Activated CD8-positive, alpha-beta T cell treated with anti-CD3 and anti-CD28 coated beads, Interleukin-2, amount 10 ng/mL, durations not matched to agents 7 days and 5 days (primary cell): ENCODE measurements at places on chromosomes 4 and X. TPM values are rescaled to one million over a fixed set of nuclear protein-coding genes. Genes with fewer than 3 reads are reported as not detected.

Gene CDX4
- not detected for total RNA-seq

Gene TASL
- total RNA-seq: 3.1 TPM

DNA sequence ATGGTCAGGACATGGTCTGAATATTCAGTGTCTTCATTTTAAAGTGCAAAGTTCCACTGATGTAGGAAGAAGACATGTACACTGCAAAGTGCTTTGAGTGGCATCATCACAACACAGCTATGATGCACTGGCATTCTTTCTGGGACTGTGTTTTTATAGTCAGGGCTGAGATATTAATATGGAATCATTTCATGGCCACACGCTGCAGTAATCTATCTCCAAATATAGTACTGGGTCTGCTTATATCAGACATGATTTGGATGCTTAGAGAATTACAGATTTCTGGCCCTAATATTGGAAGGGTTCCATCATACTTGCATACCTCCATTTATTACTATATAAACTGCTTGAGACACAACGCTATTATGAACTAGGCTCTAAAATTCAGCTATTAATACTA lies 1170.9 kb downstream of the NLGN4X start:
- DNase-seq: no peak
- H3K4me1 ChIP-seq: no peaks in the 10 kb centered on the region
- no peaks in the 10 kb centered on the region for H3K27me3 ChIP-seq
- no peak overlapping the region for H3K4me3 ChIP-seq
- no peaks in the 10 kb centered on the region for H3K36me3 ChIP-seq
- H3K27ac ChIP-seq: no peak overlapping the region

- DNase-seq: no peak
- H3K4me1 ChIP-seq: no peaks in the 10 kb centered on the region
- no peaks in the 10 kb centered on the region for H3K36me3 ChIP-seq
- no peak overlapping the region for H3K4me3 ChIP-seq
- no peaks in the 10 kb centered on the region for H3K27me3 ChIP-seq
These were observed 493.0 kb upstream of the FAM241A start for GRCh38 chr4:111652236-111652635.

- no peak overlapping the region for H3K4me3 ChIP-seq
- DNase-seq: no peak
- H3K27ac ChIP-seq: no peak overlapping the region
- peaks cover 2% of the 10 kb centered on the region for H3K4me1 ChIP-seq
- no peaks in the 10 kb centered on the region for H3K36me3 ChIP-seq
- H3K27me3 ChIP-seq: no peaks in the 10 kb centered on the region
These were observed 678 bp downstream of the DNAAF6 start for GRCh38 chrX:107207089-107207488.

Gene PCDH11X
- not detected for total RNA-seq

Gene EREG
- not detected for total RNA-seq

Gene FHIP1A
- total RNA-seq: not detected

- H3K36me3 ChIP-seq: no peaks in the 10 kb centered on the region
- H3K27me3 ChIP-seq: peaks cover 3% of the 10 kb centered on the region
- no peaks in the 10 kb centered on the region for H3K4me1 ChIP-seq
- no peak overlapping the region for H3K27ac ChIP-seq
- DNase-seq: no peak
- H3K4me3 ChIP-seq: no peak overlapping the region
These were observed 50.3 kb downstream of the SSX3 start for GRCh38 chrX:48306175-48306574.

Gene PCDH19
- total RNA-seq: not detected

Gene CCKAR
- not detected for total RNA-seq

- peaks cover 2% of the 10 kb centered on the region for H3K4me1 ChIP-seq
- no peak for DNase-seq
- no peaks in the 10 kb centered on the region for H3K36me3 ChIP-seq
- no peak overlapping the region for H3K27ac ChIP-seq
These were observed 342.9 kb downstream of the CFAP299 start for GRCh38 chr4:80678413-80678812.

DNA sequence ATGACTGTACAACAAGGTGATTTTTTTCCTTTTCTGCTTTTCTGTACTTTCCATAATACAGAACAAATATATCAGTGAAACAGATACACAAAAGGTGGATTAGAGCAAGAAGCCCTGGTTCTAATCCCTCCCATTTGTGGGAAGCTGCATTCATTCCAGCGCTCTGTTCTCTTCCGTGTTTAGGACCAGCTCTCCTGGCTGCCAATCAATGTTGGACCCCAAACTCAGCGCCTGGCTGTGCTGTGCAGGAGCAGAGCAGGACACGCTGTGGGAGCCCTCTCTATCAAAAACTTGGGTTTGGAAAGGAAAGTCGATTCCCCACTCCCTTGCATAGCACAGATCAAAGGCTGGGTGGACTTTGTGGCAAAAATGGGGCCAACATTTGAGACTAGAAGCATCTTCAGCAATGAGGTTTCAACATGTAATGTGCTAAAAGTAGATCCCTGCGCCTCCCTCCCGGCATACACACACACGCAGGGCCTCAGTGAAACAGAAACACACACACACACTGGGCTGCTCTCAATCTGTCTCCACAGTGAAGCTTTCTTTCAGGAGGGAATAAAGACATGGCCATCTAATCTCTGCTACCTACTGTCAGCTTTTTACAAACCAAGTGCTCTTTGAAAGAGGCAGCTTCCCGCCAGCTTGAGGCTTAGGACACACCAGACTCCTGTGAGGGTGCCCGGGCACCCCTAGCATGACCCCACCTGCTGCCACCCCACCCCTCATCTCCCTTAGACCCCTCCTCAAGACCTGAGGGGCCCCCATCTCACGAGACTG lies 12.2 kb downstream of the WDR1 start:
- no peaks in the 10 kb centered on the region for H3K27me3 ChIP-seq
- H3K36me3 ChIP-seq: peaks cover 91% of the 10 kb centered on the region
- peaks cover 96% of the 10 kb centered on the region for H3K4me1 ChIP-seq

Gene SPANXA2
- not detected for total RNA-seq

DNA sequence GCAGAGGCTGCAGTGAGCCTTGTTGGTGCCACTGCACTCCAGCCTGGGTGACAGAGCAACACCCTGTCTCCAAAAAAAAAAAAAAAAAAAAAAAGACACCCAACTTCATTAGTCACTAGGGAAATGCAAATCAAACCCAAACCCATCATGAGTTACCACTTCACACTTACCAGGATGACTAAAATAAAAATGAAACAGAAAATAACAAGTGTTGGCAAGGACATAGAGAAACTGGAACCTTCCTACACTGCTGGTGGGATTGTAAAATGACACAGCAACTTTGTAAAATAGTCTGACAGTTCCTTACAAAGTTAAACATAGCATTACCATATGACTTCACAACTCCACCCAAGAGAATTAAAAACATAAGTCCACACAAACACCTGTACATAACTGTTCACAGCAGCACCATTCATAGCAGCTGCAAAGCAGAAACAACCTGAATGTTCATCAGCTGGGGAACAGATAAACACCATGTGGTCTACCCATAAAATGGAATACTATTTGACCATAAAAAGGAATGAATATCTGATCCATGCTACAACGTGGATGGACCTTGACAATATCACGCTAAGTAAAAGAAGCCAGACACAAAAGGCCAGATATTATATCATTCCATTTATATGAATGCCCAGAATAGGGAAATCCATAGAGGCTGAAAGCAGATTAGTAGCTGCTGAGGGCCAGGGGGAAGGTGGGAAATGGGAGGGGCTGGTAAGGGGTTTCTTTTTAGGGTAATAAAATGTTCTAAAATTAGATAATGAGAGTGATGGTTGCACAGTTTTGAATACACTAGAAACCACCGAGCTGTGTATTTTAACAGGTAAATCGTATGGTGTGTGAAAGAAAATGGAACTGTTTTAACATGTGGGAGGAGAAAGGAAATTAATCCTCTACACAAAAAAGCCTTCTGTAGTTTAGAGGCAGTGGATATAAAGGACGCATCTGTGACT lies 18.3 kb downstream of the CD99L2 start:
- H3K27ac ChIP-seq: peak overlapping the region; percentile 94
- peaks cover 36% of the 10 kb centered on the region for H3K4me1 ChIP-seq
- no peaks in the 10 kb centered on the region for H3K27me3 ChIP-seq
- peak overlapping the region; percentile 12 for H3K4me3 ChIP-seq
- peaks cover 15% of the 10 kb centered on the region for H3K36me3 ChIP-seq

Gene PAGE4
- not detected for total RNA-seq

DNA sequence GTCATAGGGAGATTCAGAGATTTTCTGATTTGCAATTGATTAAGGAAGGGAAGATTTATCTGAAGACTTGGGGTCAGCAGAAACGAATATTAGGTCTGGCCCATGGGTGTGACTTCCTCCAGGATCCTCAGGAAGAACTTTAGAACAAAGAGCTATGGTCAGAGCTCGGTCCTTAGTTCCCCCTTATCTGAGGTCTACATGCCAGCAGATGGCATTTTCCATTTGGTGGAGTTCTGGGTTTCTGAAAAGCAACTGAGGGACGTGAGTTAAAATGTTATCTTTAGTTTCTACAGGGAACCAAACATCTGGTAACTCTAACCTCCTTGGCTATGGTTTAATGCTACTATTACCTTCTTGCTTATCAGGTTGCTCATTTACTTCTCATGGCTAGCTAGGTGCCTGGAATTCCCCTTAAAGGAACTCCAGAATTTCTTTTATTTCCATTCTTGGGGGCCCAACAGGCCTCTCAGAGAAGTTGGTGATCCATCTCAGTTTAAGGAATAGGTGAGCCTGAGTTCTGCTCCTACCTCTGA lies 40.7 kb downstream of the KLF3 start:
- H3K36me3 ChIP-seq: no peaks in the 10 kb centered on the region
- no peak overlapping the region for H3K27ac ChIP-seq
- peaks cover 4% of the 10 kb centered on the region for H3K4me1 ChIP-seq
- no peak for DNase-seq
- H3K4me3 ChIP-seq: no peak overlapping the region
- peaks cover 11% of the 10 kb centered on the region for H3K27me3 ChIP-seq

DNA sequence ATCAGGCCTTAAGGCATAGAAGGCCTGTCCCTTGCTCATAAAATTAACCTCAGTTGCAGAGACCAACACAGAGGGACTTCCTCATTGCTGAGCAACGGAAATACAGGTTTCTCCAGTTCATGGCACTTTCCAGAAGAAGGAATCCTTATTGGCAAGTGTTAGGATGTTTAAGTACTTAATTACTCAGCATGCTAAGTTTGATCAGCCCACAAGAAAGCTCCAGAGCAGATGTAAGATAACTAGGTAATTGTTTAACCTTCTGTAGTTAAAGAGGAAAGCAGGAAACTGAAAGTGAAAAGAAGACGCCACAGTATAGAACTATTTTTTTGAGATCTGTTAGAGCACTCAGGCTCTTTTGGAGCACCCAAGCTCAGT lies 33.5 kb downstream of the SMS start:
- H3K36me3 ChIP-seq: peaks cover 45% of the 10 kb centered on the region
